Midbrain (tissue), 1 donor: ENCODE measurements at places on chromosomes 3 and 15.
A peak's percentile ranks its signal among the peaks of the same experiment; 100 is the strongest.

GRCh38 chr3:167372138-167372537 lies 8.0 kb downstream of the ZBBX start:
- DNase-seq, result no peak

DNA sequence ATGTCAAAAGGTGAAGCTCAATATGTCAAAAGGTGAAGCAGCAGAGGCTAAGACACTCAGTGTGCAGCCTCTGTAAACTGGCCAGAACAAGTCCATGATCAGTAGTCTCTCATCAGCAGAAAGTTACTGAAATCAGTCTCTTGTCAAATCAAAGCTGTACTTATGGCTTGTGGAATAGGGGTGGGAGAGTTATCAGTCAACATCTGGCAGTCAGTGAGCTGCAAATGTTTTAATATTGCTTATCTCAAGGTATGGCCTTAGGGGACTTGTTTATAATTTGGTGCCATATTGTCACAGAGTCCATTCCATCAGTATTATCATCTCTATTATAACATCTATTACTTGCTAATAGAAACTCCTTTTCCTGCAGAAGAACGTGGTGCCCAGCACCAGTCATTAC lies 14.9 kb upstream of the WDR49 start:
- no peak for DNase-seq

DNA sequence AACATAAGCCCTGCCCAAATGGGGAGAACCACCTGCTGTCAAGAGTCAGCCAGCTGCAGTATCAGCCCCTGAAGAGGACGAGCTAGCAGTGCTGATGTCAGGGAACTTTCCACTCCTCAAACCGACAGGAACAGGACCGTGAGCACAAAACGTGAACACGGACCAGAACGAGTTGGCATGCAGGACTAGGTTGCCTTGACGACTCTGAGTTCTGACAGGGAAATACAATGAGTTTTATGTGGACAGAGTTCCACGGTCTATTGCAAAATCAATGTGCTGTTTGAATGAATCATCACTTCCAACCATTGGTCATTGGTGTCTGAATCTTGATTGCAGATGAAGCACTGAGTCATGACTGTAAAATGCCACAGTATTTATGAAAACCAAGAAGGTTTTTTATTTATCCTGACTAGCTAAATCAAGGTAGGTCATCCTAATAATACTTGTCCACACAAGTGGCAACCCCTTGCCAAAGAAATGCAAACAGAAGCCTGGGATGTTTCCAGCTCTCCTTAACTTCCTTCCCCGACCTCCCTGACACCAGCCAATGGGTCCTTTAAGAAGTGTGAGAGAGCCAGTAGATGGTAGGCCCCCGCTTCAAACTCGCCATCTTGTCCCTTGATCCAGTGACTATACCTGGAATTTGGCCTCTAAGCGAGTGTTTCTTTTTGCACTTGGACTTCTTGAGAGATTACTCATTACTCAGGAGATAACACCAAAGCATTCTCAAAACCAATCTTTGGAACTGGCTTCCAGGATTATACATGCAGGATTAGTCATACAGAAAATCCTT lies 119.6 kb downstream of the ASB7 start:
- no peak for DNase-seq

GRCh38 chr15:81356252-81356651 lies 17.8 kb downstream of the TMC3 start:
- DNase-seq, result no peak

- no peak for DNase-seq
Observed at GRCh38 chr3:129059311-129059958, 1.1 kb upstream of the GP9 start.

DNA sequence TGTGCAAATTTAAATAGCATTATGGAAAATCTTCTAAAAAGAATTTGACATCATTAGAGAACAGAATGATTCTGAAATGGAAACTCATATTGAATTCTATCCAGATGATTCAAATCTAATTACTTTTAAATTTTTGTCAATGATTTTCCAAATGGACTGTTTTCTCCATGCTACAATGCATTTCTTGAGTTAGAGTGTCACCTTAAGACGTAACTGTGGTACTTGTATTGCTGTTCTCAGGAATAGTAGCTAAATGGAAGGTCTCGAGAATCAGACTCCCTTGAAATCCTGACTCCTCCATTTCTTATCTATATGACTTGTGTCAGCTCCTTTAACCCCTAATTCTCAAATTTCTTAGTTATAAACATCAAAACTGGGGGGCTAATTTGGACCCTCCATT lies 102.3 kb downstream of the P2RY1 start:
- DNase-seq, result no peak

- no peak for DNase-seq
Observed at GRCh38 chr3:13260259-13261103, 159.6 kb downstream of the NUP210 start.

GRCh38 chr3:17935222-17935621 lies 192.8 kb upstream of the TBC1D5 start:
- DNase-seq, result no peak

DNA sequence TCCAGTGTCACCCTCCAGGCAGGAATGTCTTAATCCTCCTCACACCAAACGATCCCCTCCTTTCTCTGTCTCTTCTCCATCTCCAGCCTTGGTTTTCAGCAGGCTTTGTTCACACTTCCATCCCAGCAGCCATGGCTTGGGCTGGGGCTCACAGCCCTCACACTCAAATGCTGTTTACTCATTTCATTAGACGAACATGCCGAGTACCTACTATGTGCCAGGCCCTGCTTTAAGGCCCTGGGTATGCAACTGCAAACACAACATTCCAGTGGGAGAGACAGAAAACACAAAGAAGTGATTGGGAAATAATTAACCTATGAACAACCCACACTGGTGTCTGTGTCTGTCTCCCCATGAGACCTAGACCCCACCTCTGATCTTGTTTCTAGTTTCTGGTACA lies 43.9 kb downstream of the LYZL4 start:
- no peak for DNase-seq

GRCh38 chr15:79853492-79854328 lies 43.1 kb downstream of the MTHFS start:
- DNase-seq, result peak; percentile 85

DNA sequence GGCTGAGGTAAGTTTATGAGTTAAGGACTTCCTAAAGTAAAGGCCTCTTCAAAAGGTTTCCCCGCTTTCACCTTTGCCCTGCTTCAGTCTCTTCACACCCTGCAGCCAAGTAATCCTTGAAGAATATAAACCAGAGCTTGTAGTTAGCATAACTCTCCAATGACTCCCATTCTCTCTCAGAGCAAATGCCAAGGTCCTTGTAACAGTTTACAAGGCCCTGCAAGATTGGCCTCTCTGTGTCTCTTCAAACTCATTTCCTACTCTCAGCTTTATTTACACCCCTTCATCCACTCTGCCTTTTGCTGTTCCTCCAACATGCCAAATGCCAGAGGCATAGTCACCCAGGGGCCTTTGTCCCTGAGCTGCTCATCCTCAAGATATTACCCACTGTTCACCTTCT lies 60.5 kb upstream of the MME start:
- DNase-seq, result no peak

- no peak for DNase-seq
Observed at GRCh38 chr3:50604110-50604621, 7.4 kb downstream of the CISH start.

DNA sequence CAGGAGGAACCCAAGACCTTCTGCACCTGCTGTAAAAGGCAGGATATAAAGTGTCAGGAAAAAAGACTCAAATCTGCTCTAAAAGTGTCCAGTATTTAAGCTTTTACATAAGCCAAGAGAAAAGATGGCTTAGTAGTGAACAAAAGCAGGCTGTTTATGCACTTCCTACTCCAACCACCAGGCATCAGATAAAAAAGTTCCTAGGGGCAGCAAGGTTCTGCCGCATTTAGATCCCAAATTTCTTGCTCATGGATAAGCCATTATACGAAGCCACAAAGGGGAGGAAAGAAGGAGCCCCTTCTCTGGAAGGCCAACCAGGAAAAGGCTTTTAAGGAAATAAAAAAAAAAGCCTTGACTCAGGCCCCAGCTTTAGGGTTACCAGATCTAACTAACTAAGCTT lies 10.6 kb upstream of the SLC9C1 start:
- DNase-seq, result peak; percentile 31
